ENCODE measurements at places on chromosomes 3 and 15. TPM values are rescaled to one million over a fixed set of nuclear protein-coding genes. Genes with fewer than 3 reads are reported as not detected.
A peak's percentile ranks its signal among the peaks of the same experiment; 100 is the strongest.

The TWF2 gene
- 47.7 TPM for total RNA-seq

The SNAP23 gene
- total RNA-seq: 53.0 TPM

The IL17RB gene
- 0.99 TPM for total RNA-seq

The C2CD4A gene
- 0.13 TPM for total RNA-seq

The GHSR gene
- total RNA-seq: not detected

The PRR20G gene
- not detected for total RNA-seq

DNA sequence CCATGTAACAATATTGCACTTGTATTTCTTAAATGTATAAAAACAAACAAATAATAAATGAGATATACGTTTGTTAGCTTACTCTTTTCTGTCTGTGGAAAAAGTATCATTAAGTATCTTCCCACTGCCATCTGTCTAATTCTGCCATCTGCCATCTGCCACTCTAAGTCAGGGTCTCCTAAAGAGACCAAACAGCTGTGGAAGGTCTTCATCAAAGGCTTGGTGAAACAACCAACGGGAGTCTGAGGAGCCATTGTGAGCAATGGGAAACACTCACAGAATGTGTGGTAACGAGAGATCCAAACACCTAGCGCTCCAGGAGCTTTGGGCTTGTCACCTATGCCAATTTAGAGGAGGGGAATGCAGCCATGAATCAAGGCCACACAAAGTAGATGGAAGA is 28.7 kb upstream of the PFN2 start:
- no peaks in the 10 kb centered on the region for H3K36me3 ChIP-seq
- H3K4me3 ChIP-seq: no peak overlapping the region
- no peaks in the 10 kb centered on the region for H3K27me3 ChIP-seq
- no peak overlapping the region for H3K27ac ChIP-seq
- no peak for DNase-seq

DNA sequence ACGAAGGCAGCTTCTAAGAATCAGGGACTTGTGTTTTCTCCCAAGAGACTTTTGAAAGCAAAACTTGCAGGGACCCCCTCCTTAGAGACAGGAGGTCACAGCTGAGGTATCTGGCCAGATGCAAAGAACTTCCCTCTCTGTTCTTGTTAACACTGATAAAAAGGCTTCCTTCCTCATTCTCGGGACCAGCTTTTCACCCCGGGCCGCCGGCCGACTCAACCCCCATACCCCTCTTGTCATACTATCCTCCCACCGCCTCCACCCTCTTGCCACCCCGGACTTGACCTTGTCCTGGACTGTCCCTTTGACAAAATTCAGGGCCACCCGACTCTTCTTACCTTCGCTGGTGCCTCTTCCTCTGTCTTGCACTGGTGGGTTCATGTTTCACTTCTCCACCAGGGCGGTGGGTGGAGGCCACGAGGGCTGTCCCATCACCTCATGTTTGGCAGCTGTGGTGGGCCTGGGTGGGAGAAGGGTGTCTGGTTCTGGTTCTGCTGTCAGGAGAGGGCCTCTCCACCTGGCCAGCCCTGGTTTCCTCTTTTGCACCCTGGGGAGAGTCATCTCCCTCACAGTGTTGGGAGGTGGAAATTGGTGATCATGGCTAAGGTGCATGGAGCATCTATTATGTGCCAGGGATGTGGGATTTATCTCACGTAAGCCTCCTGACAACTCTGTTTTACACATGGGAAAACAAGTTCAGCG is 32.5 kb downstream of the BHLHE40 start:
- H3K27me3 ChIP-seq: no peaks in the 10 kb centered on the region
- no peak overlapping the region for H3K27ac ChIP-seq

- no peaks in the 10 kb centered on the region for H3K27me3 ChIP-seq
- no peaks in the 10 kb centered on the region for H3K36me3 ChIP-seq
- H3K4me1 ChIP-seq: no peaks in the 10 kb centered on the region
- H3K27ac ChIP-seq: no peak overlapping the region
- DNase-seq: no peak
Measured at GRCh38 chr3:176439729-176440128, 757.6 kb downstream of the TBL1XR1 start.

DNA sequence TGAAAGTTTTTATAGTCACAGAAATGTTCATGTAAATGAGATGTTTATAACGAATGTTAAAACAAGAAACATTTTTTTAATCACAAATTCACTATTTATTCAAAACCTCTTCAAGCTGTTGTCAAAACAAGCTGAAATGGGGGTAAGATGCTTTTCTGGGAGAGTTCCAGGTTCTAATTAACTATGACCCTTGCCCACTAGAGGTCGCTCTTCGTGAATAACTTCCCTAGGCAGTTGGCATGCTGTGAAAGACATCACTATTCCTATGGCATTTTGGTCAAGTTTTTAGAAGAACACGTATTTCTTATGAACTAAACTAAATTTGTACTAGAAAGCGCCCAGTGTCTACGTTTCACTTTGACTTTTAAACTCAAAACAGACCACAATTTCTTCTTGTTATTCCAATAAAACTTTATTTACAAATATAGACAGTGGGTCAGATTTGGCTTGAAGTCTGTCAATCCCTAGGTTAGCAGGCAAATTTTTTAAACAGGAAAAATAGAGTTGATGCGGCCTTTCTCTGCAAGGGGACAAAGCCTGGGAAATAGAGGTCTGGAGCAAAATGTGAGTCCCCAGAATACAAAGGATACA is 62.8 kb upstream of the CMTM8 start:
- no peaks in the 10 kb centered on the region for H3K4me1 ChIP-seq
- no peaks in the 10 kb centered on the region for H3K27me3 ChIP-seq
- no peaks in the 10 kb centered on the region for H3K36me3 ChIP-seq
- H3K27ac ChIP-seq: no peak overlapping the region

DNA sequence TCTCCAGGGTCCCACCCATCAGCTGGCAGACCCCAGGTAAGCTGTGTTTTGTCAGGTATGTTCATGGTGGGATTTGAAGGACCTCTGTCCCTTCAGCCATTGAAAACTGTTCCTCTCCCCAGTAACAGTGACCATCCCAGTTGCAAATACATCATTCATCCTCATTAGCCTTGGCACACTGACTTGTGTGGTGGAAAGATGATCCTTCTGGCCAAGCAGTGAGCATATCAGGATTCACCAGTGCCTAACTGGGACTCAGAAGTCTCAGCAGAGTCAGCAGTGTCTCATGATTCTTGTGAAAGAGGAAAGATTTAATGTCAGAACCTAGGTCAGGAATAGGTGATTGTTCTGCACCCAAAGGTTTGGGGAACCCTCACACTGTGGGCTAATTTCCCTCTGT is 90.2 kb downstream of the DNAJB8 start:
- H3K4me3 ChIP-seq: no peak overlapping the region
- no peak for DNase-seq
- H3K27me3 ChIP-seq: no peaks in the 10 kb centered on the region
- peaks cover 11% of the 10 kb centered on the region for H3K4me1 ChIP-seq
- H3K36me3 ChIP-seq: no peaks in the 10 kb centered on the region
- H3K27ac ChIP-seq: no peak overlapping the region

- H3K4me3 ChIP-seq: no peak overlapping the region
- H3K27ac ChIP-seq: no peak overlapping the region
- H3K36me3 ChIP-seq: no peaks in the 10 kb centered on the region
- DNase-seq: no peak
- no peaks in the 10 kb centered on the region for H3K27me3 ChIP-seq
- peaks cover 1% of the 10 kb centered on the region for H3K4me1 ChIP-seq
Measured at GRCh38 chr3:119594066-119594465, 3.6 kb upstream of the PLA1A start.

- no peaks in the 10 kb centered on the region for H3K36me3 ChIP-seq
- no peaks in the 10 kb centered on the region for H3K27me3 ChIP-seq
- H3K27ac ChIP-seq: no peak overlapping the region
- no peaks in the 10 kb centered on the region for H3K4me1 ChIP-seq
- H3K4me3 ChIP-seq: no peak overlapping the region
Measured at GRCh38 chr15:80272987-80273386, 21.0 kb upstream of the CTXND1 start.

DNA sequence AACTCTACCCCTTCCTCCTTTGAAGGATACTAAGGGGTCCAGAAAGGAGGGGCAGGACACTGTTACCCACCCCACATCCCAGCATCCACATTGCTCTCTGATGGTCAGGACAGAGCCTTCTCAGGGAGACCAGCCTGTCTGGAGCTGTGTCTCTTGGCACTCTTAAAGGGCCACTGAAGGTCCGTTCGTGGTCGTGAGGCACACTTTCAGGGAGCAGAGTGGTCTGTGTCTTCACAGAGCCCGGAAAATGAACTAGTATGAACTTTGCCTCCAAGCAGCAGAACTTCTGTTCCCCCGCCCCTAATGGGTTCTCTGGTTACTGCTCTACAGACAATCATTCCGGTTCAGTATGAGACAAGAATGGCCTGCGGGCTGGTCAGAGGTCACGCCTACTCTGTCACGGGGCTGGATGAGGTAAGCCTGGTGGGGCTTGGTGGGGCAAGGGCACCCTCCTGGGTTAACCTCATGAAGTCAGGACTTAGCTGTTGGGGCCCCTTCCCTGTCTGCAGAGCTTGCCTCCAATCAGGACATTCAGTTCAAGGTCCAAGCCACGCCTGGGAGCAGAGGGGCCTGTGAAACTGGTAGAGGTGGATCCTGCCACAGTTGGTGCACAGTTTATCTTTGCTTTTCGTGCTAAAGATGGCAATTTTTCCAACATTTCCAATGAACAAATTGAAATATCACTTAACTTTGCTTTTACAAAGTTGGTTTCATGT is 33.2 kb downstream of the CAPN3 start:
- H3K4me1 ChIP-seq: no peaks in the 10 kb centered on the region
- no peak overlapping the region for H3K27ac ChIP-seq
- H3K27me3 ChIP-seq: no peaks in the 10 kb centered on the region
- no peaks in the 10 kb centered on the region for H3K36me3 ChIP-seq
- no peak for DNase-seq

DNA sequence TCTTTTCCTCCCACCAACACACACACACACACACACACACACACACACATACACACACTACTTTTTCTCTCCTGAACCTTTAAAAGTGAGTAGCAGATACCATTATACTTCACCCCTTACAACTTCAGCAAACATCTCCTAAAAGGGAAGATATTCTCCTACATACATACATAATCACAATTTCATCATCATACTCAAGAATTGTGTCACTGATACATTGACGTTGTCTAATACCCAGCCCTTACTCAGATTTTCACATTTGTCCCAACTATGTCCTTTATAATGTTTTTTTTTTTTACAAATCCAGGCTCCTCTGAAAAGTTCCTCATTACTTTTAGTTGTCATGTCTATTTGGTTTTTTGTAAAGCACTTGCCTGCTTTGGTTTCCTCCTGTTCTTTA is 18.5 kb downstream of the ABHD6 start:
- no peaks in the 10 kb centered on the region for H3K27me3 ChIP-seq
- H3K4me3 ChIP-seq: no peak overlapping the region
- no peaks in the 10 kb centered on the region for H3K4me1 ChIP-seq
- H3K36me3 ChIP-seq: no peaks in the 10 kb centered on the region
- H3K27ac ChIP-seq: no peak overlapping the region
- no peak for DNase-seq

DNA sequence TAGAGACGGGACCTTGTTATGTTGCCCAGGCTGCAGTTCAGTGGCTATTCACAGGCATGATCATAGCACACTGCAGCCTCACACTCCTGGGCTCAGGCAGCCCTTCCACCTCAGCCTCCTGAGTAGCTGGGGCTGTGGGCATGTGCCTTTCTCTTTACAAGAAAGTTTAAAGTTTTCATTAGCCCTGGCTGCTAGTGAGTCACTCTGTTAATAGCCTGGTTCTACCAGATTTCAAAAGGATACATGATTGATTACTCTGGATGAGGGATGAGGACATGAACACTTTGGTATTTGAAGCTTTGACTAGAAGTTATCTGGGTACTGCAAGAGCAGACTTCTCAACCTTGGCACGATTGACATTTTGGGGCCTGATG is 95.1 kb downstream of the DHX36 start:
- H3K4me3 ChIP-seq: no peak overlapping the region
- DNase-seq: no peak
- no peaks in the 10 kb centered on the region for H3K27me3 ChIP-seq
- H3K4me1 ChIP-seq: no peaks in the 10 kb centered on the region
- no peak overlapping the region for H3K27ac ChIP-seq

- no peaks in the 10 kb centered on the region for H3K36me3 ChIP-seq
- no peaks in the 10 kb centered on the region for H3K27me3 ChIP-seq
- H3K27ac ChIP-seq: no peak overlapping the region
- no peaks in the 10 kb centered on the region for H3K4me1 ChIP-seq
- DNase-seq: no peak
Measured at GRCh38 chr3:128334766-128335165, 131.9 kb downstream of the DNAJB8 start.

DNA sequence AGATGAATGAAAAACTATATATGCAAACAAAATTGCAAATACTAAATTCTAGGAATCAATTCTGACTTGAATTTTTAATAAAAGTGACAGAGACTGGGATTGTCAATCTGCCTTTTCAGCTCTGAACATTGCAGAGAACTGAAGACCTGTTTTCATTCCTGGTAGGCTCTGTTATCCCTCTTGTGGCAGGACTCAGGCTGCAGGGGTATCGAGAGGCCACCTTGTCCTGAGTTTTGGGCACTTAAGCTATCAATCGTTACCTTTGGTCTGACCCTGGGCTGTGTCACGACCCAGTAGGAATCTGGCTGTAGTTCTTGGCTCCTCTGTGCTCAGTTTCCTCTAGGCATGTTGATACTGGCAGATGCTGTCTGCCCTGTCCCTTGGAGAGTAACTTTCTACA is 238.0 kb downstream of the CACNA2D3 start:
- H3K4me1 ChIP-seq: peaks cover 14% of the 10 kb centered on the region
- H3K36me3 ChIP-seq: no peaks in the 10 kb centered on the region
- DNase-seq: no peak
- H3K27ac ChIP-seq: no peak overlapping the region

GRCh38 chr3:30193625-30194044 is 412.8 kb upstream of the TGFBR2 start:
- no peaks in the 10 kb centered on the region for H3K36me3 ChIP-seq
- DNase-seq: no peak
- no peak overlapping the region for H3K4me3 ChIP-seq
- no peaks in the 10 kb centered on the region for H3K4me1 ChIP-seq

DNA sequence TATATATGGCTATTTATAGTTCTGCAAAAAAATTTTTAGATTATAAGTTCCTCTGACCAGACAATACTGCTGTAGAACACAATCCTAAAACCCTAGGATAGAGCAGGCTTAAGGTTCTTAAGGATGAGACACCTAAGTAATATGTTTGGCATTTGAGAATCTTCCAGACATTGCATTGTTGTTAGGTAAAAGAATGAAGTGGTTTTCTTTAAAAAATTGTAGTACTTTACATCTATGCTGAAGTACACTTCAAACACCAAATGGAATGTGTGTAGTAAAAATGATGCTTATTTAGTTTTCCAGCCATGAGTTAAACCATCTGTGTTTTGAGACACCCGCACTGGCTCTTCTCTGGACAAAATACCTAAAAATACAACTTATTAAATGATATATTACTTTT is 857.7 kb downstream of the OTOL1 start:
- DNase-seq: no peak
- no peaks in the 10 kb centered on the region for H3K4me1 ChIP-seq
- no peak overlapping the region for H3K27ac ChIP-seq
- no peaks in the 10 kb centered on the region for H3K27me3 ChIP-seq

- H3K4me3 ChIP-seq: no peak overlapping the region
- H3K36me3 ChIP-seq: no peaks in the 10 kb centered on the region
- no peak for DNase-seq
- no peak overlapping the region for H3K27ac ChIP-seq
Measured at GRCh38 chr3:11944052-11944673, 60.0 kb upstream of the SYN2 start.

GRCh38 chr15:75177360-75178071 is 24.2 kb upstream of the C15orf39 start:
- no peaks in the 10 kb centered on the region for H3K27me3 ChIP-seq
- H3K4me1 ChIP-seq: peaks cover 29% of the 10 kb centered on the region
- H3K36me3 ChIP-seq: no peaks in the 10 kb centered on the region
- H3K4me3 ChIP-seq: no peak overlapping the region
- peak; percentile 48 for DNase-seq

- no peak overlapping the region for H3K27ac ChIP-seq
- no peaks in the 10 kb centered on the region for H3K4me1 ChIP-seq
- no peak overlapping the region for H3K4me3 ChIP-seq
- H3K36me3 ChIP-seq: no peaks in the 10 kb centered on the region
Measured at GRCh38 chr15:33086500-33087121, 107.9 kb downstream of the FMN1 start.
